ENCODE measurements at places on chromosomes 6 and 20. TPM values are rescaled to one million over a fixed set of nuclear protein-coding genes. Genes with fewer than 3 reads are reported as not detected.

The RIMS1 gene
- 0.67 TPM for total RNA-seq

The MAS1 gene
- not detected for total RNA-seq

The SLC17A1 gene
- total RNA-seq, result not detected

The CYP24A1 gene
- total RNA-seq, result not detected

The WASF1 gene
- 10.2 TPM for total RNA-seq

The ABHD16B gene
- not detected for total RNA-seq

The EFCAB8 gene
- total RNA-seq, result 0.07 TPM

The TMEM170B gene
- total RNA-seq, result 5.6 TPM

The CAP2 gene
- 15.8 TPM for total RNA-seq

The BMP2 gene
- total RNA-seq, result 16.1 TPM

The SLC17A9 gene
- total RNA-seq, result 9.4 TPM

The CENPQ gene
- 8.2 TPM for total RNA-seq

The MYCT1 gene
- total RNA-seq, result 148 TPM

The RAET1G gene
- total RNA-seq, result 0.67 TPM

The LYRM2 gene
- 16.2 TPM for total RNA-seq

The ADGRG6 gene
- total RNA-seq, result 10.0 TPM

The SYCP2 gene
- 0.28 TPM for total RNA-seq

The ZC3H12D gene
- total RNA-seq, result 0.18 TPM

The SPATS1 gene
- not detected for total RNA-seq

The LEMD2 gene
- total RNA-seq, result 40.4 TPM

The NOX3 gene
- total RNA-seq, result not detected

The MLN gene
- not detected for total RNA-seq

The PLCB1 gene
- 17.6 TPM for total RNA-seq

The MRPS18B gene
- total RNA-seq, result 57.7 TPM

The FUT9 gene
- total RNA-seq, result not detected

The PSORS1C1 gene
- total RNA-seq, result 2.4 TPM

The IL17F gene
- not detected for total RNA-seq

The ZNF391 gene
- 0.71 TPM for total RNA-seq

The SLC44A4 gene
- 0.07 TPM for total RNA-seq

The APOBEC2 gene
- not detected for total RNA-seq

The KHDC1L gene
- total RNA-seq, result not detected

The RAD21L1 gene
- 0.14 TPM for total RNA-seq

The BTNL2 gene
- total RNA-seq, result not detected

The GGTLC1 gene
- not detected for total RNA-seq

The ENPP4 gene
- 8.7 TPM for total RNA-seq

The BMP7 gene
- total RNA-seq, result not detected

The AGPAT4 gene
- total RNA-seq, result 6.1 TPM

The GPR6 gene
- total RNA-seq, result not detected

The PLN gene
- total RNA-seq, result 0.04 TPM

The NRSN2 gene
- 15.2 TPM for total RNA-seq

The TSPO2 gene
- total RNA-seq, result not detected

The BPIFB4 gene
- not detected for total RNA-seq

The IMPG1 gene
- not detected for total RNA-seq

The SLCO4A1 gene
- total RNA-seq, result 10.4 TPM

The C6orf58 gene
- not detected for total RNA-seq

The UST gene
- total RNA-seq, result 3.4 TPM

The ABT1 gene
- total RNA-seq, result 25.5 TPM

The SLC22A1 gene
- total RNA-seq, result not detected

The CST3 gene
- total RNA-seq, result 132 TPM

The DLL1 gene
- 1.8 TPM for total RNA-seq

The TNFRSF6B gene
- total RNA-seq, result 37.0 TPM

The TP53TG5 gene
- not detected for total RNA-seq

The TCF19 gene
- total RNA-seq, result 44.6 TPM
